ENCODE measurements at places on chromosomes 1 and 21.

GRCh38 chr1:233368106-233368788 lies 40.7 kb downstream of the MAP3K21 start:
- peak; percentile 49 for DNase-seq

DNA sequence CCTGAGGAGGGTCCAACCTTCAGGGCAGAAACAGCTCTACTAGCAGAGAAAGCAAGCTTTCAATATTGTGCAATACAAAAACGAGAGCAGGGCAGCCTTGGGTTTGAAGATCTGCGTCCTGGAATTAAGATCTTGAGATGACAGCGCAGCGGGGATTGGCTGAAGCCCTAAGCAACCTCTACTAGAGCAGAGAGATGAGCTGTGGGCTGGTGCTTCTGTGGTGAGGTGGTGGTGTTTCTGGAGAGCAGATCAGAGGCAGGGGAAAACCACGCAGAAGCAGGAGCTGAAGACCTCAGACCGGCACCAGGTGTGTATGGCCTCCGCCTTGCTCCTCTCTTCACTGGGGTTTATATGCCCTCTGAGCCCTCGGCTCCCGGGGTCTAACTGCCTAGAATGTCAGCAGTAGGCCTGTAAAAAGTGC lies 12.5 kb downstream of the TRAF3IP3 start:
- DNase-seq: no peak

- DNase-seq: peak; percentile 70
Measured at GRCh38 chr1:94646786-94647555, 105.4 kb upstream of the F3 start.

- DNase-seq: no peak
Measured at GRCh38 chr1:77375990-77376389, 94.2 kb downstream of the AK5 start.

- peak; percentile 67 for DNase-seq
Measured at GRCh38 chr1:56137521-56138505, 441.6 kb downstream of the PLPP3 start.
